ENCODE measurements at places on chromosomes 6 and 20. TPM values are rescaled to one million over a fixed set of nuclear protein-coding genes. Genes with fewer than 3 reads are reported as not detected.

The EYA2 gene
- 0.28 TPM for total RNA-seq

The MYMX gene
- total RNA-seq, result not detected

DNA sequence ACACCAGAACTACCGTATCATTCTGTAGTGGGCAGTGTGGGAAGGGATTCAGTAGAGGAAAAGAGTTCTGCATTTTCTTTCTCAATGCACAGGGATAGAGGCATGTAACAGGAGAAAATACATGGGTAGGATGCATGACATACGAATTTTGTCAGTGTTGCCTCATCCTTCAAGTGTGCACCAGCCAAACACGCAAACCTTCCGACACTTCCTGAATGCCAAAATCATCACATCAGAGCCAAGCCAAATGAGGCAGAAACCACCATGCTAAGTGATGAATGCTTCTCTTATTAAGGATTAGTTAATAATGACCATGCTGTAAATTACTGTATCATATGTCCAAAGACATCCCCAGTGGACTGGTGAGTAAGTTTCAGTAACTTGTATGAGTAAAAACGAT is 27.3 kb downstream of the RAMACL start:
- peaks cover 9% of the 10 kb centered on the region for H3K4me1 ChIP-seq
- DNase-seq, result no peak
- no peak overlapping the region for H3K4me3 ChIP-seq
- H3K27ac ChIP-seq, result no peak overlapping the region
- no peaks in the 10 kb centered on the region for H3K36me3 ChIP-seq
- H3K27me3 ChIP-seq, result no peaks in the 10 kb centered on the region

GRCh38 chr6:136644597-136644952 is 94.4 kb upstream of the MAP7 start:
- no peak for DNase-seq
- no peak overlapping the region for H3K27ac ChIP-seq
- no peak overlapping the region for H3K4me3 ChIP-seq
- no peaks in the 10 kb centered on the region for H3K27me3 ChIP-seq
- peaks cover 8% of the 10 kb centered on the region for H3K4me1 ChIP-seq

DNA sequence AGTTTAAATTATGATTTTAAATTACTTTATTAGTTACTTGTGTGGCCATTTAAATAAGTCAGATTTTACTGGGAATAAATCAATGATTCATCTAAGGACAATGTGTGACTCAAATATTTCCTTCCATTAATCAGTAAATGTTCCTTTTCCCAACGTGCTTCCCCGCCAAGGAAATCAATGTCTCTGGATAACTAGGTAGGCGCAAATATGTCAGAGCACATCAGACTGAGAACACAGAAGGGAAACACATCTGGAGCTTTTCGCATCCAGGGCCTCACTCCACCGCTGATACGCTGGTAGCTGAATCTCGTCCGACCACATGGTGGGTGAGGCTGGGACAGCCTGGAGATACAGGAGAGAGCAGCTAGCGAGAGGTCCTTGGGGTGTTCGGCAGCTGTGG is 56.4 kb upstream of the RPS6KA2 start:
- no peak overlapping the region for H3K27ac ChIP-seq
- DNase-seq, result no peak
- no peaks in the 10 kb centered on the region for H3K27me3 ChIP-seq

GRCh38 chr6:158596861-158597260 is 37.0 kb downstream of the TMEM181 start:
- H3K27me3 ChIP-seq, result no peaks in the 10 kb centered on the region
- H3K36me3 ChIP-seq, result peaks cover 58% of the 10 kb centered on the region
- no peaks in the 10 kb centered on the region for H3K4me1 ChIP-seq

DNA sequence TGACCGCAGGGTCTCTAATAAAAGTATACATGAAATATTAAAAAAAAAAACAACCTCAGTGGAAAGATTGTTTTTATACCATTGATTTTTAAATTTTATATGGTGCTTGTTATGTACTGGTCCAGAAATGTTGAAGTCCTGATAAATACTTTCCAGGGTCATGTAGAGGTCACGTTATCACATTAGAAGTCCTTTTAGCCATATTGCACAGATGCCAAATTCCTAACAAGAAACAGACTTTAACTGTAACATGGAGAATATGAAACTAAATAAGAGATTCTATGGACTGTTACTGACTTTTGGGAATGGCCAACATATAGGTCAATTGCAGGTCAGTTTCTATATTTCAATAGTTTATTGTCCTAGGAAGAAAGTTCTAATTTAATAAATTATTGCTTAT is 89.0 kb downstream of the ADGRB3 start:
- no peak overlapping the region for H3K27ac ChIP-seq
- no peaks in the 10 kb centered on the region for H3K27me3 ChIP-seq
- no peak overlapping the region for H3K4me3 ChIP-seq

Data from activated CD4-positive, alpha-beta memory T cell treated with anti-CD3 and anti-CD28 coated beads, Interleukin-2, amount 10 ng/mL, durations not matched to agents 7 days and 5 days (primary cell).